Right atrium auricular region (tissue), 2 donors: ENCODE measurements at places on chromosomes 6 and 20. TPM values are rescaled to one million over a fixed set of nuclear protein-coding genes. Genes with fewer than 3 reads are reported as not detected.

GRCh38 chr20:38825901-38826625, 20.6 kb downstream of the PPP1R16B start:
- no peak for DNase-seq

DNA sequence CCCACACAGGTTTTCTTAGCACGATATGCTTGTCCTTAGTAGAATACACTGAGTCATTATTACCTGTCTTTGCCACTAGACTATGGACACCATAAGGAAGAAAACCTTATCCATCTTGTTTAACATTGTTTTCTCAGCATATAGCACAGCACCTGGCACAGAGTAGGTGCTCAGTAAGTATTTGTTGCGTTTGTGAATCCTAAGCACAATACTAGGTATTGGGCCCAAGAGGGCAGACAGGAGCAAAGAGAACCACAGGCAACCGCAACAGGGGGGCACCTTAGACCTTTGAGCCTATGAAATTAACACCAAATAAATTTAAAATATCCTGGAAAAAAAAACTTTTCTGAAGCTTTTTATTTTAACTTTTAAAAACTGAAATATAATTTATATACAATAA, 3.7 kb upstream of the NCOA6 start:
- DNase-seq = no peak

GRCh38 chr6:33787954-33788693, 806 bp downstream of the LEMD2 start:
- DNase-seq = peak; percentile 86

DNA sequence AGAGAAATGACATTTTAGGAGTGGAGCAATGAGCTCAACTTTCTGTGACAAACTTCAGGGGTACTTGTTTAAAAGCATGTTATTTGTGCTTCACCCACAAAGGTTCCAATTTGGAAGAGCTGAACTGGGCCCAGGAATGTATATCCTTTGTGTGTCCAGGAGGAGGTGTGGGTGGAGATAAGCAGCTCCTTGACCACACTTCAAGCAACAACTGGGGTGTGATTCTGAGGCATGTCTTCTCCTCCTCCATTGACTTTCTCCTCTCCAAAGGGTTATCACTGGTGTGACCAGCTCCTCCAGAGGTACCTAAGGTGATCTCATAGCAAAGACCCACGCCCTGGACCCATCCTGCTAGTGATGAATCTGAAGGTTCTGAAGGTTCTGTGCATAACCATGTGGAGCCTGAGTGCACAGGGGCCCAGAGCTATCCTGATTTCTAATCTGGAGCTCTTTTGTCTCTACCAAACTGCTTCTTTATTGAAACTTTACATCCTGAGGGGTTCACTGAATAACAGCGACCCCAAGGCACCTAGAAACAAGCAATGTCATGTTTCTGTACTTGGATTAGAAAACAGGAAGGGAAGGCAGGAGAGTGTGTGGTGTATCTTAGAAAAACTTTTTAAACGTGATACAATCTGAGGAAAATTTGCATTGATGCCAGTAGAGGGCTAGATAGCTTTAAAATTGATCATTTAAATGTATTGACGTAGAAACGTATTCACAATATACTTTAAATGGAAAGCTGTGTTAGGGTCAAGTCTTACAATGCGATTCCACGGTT, 60.9 kb upstream of the CD93 start:
- peak; percentile 54 for DNase-seq

GRCh38 chr20:19872001-19872400, 113.9 kb downstream of the RIN2 start:
- no peak for DNase-seq

The OLIG3 gene
- total RNA-seq = not detected

DNA sequence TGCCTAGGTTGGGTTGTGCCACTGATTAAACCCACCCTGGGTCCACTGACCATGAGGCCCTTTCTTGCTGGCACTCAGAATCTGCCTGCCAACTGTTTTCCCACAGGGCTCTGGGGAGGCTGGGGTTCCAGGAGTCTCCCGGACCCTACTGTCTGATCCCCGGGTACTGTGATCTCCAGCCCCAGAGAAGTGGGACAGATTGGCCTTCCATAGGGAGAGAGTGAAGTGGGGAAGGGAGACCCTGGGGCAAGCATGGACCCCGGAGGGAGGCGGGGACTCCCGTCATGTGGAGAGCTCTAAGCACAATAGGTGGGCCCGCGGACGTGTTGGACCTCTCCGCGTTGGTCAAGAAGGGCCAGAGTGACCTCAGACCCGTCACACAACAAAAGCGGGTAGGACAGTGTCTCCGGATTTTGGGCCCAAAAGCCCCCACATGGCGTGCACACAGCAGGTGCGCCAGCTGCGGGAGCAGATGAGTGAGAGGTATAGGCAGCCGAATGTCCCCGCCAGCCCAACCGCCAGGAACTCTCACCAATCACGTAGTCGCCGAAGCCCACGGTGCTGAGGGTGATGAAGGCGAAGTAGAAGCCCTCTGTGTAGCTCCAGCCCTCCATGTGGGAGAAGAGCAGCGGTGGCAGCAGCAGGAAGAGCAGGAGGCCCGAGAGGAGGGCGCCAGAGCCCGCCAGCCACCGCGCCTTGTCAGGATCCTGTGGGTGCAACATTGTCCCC, 10.6 kb downstream of the KCNK17 start:
- DNase-seq = no peak

DNA sequence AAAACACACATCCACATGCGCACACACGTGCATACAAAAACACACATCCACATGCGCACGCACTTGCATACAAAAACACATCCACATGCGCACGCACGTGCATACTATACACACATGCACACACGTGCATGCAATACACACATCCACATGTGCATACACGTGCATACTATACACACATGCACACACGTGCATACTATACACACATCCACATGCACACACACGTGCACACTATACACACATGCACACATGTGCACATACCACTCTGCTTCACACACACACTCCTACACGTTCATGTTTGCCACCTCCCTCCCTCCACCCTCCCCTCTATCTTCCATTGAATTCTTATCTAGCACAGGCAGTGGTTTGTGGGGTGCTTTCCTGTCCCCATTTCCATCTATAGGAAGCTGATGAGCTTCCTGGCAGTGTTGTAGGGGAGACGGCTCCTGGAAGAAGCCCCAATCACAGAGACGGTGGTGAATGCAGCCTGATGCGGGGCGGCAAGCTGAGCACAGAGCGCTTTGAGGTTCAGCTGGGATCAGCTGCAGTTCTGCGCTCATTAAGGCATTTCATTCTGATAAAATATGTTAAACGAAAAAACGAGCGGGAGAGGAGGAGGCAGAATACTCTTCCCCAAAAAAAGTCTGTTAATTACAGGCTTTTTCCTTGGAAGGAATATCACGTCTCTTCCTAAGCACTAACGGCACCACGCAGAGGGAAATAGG, 287.7 kb downstream of the TAF4 start:
- no peak for DNase-seq

The FOXP4 gene
- 9.3 TPM for total RNA-seq

DNA sequence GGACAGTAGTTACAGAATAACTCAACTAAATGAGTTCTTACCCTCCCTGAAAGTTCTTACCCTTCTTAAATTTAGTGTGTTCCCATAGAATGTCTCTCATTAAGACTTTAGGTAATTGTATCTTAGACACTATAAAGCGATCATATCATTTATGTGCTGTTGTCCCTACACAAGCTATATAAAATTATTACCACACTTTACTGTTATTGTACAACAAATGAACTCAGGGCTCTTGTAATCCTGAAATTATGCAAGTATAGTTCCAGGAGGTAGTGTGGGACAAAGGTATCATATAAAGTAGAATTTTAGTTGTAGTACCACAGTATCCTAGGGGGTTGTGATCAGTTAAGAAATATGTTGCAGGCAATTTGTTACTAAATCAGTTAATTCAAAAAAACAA, 167.4 kb upstream of the CARMIL1 start:
- no peak for DNase-seq

DNA sequence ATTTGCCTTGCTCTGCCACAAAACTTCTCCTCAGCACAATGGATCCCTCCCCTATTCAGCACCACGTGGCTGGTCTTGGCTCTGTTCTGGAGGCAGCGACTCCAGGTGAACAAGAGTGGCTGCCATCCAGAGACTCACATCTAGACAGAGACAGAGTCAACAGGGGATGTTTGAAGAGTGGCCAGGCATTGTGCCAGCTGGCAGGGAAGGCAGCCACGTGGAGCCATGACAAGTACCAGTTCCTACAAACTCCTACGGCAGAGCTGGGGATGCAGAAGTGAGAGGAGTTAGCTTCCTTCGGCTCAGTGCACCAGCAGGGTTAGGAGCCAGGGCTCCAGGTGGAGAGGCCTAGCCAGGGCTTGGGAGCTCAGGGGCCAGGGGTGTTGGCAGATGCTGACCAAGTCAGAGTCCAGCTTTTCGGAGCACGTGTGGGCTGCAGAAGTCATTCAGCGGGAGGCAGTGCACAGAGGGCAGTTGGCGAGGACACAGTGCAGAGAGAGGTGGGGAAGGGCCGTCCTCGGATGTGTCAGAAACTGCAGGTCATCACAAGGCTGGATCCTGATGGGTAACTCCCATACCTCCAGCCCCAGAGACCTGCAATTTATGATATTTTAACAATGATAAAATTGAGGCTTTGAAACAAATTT, 171.7 kb upstream of the PDE10A start:
- no peak for DNase-seq

DNA sequence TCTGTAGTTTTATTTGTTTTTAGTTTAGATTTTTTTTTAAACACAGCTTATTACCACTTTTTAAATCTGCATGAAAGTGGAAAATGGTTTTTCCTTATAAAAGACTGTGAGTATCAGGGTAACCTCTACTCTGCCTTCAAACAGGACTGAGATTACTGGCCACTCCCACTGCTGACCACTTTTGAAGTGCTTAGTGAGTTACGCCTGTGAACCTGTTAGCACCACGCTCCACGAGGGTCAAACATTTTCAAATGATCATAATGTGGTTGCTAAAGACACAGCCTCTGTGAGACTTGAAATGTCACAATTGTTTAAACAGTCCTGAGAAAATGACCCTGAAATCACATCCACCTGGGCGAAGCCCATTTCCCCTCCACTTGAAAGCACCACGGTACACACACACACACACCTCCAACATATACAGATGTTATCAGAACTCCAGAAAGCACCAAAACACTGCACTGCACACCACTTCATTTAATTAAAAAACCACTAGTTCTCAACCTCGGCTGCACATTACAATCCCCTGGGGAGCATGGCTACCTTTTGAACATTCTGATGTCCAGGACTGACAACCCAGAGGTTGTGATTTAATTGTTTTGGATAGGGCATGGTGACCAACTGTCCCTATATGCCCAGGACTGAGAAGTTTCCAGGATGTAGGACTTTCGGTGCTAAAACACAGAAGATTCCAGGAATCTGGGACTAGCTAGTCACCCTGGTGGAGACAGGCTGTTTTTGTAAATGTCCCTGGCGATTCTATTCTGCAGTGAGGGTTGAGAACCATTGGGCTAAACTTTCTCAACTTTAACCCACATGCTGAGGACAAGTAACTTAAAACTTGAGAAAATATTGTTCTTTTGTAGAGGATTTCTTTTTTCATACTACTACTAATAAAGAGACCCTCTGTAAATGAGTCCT, 176.4 kb upstream of the MYLIP start:
- DNase-seq = no peak

DNA sequence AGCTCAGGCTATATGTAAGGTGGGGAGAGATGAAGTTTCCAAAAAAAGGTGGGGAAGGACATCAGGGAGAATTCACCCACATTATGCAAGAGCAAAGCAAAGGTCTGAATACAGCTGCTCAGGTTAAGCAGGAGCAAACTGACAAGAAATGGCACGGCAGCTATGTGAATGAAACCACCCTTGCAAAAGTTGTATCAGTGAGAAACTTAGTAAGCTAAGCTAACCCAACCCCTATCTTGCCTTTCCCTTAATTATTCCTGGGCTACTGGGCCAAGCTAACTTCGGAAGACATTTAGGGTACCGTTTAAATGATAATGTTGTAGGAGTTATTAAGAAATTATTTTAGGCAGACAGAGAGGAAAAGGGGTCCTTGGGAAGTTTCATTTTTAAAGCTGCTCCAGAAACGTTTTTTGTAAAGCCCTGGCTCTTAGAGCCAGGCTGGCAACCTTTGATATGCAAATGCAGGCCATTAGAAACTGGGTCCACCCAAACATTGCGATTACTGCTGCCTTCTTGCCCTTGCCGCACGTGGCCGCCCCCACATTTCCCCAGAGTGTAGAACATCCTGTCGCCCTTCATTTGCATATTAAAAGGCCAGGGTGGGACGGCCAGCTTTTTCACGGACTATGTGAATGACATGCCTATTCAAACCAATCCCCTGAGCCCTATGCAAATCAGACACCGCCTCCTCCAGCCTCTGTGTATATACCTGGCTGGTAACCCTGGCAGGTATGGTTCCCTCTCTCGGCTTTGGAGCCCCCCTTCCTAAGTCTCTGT, 60.5 kb upstream of the SAMD5 start:
- DNase-seq = no peak

DNA sequence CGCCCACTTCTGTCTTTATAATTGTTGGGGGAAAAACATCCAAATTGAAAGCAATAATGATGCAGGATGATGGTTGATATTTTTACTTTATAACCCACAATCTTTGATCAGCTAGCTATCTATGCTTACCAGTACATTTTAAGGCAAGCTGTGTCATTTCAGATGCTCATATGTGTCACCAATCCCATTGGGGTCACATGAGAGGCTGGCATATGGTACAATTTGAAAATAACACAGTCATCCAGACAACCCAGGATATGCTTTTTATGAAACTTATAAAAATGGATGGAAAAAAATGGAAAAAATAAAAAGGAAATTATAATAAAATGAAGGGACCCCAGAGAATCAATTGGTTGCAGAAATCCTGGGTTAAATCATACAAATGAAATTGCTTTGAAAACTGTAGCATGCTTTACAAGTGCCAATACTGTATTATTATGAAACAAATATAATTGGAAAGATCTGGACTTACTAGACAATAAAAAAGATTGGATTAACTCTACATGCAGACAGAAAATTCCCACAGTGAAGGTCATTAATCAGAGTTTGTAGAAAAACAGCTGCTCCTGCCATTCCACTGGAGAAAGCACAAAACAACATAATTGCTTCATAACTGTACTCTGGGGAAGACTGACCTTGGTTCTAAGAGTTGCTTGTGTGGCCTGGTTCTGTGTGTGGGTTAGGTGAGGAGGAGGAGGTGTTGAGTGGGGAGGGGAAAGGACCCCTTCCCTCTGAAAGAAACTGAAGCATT, 13.3 kb upstream of the PRIM2 start:
- no peak for DNase-seq

DNA sequence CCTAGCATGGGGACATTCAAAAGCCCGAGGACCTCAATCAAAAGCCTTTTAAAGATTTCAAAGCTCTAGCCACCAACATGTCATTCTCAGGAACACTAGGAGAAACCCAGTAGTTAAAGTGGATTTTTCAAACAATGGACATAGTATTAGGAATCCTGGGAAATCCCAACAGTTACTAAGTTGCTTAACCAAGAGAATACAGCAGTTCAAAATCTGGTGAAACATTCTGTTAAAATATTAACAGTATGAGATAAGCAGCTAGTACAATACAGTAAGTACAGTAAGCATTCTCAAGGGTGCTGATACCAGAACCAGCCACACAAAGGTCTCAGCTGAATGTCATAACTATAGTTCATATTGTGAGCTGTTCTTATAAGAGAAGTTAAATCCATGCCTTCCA, 68.6 kb downstream of the CDK19 start:
- no peak for DNase-seq
